NCI-H1417 treated with DMSO at 0.1 percent for 48 hours (cell line): ENCODE measurements at places on chromosomes 4 and X.

DNA sequence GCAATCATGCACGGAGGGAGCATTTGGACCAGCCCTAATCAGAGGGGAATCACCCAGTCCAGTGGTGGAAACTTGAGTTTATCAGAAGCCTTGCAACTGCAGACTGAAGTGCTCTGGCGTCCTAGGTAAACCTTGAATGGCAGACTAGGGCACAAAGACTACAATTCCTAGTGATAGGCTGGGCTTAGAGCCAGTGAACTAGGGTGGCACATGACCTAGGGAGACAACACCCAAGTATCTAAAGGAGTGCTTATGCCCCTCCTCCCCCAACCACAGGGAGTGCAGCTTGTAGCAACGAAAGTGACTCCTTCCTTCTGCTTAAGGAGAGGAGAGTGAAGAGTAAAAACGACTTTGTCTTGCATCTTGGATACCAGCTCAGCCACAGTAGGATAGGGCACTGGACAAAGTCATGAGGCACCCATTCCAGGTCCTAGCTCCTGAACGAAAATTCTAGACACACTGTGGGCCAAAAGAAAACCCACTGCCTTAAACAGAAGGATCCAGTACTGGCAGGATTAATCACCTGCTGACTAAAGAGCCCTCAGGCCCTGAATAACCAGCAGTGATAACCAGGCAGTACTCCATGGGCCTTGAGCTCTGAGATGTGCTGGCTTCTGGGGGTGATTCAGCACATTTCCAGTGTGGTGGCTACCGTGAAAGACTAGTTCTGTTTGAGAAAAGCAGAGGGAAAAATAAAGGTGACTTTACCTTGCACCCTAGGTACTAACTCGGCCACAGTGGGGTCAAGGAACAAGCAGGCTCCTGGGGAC lies 58.7 kb upstream of the STARD8 start:
- DNase-seq, result no peak

- DNase-seq, result no peak
Measured at GRCh38 chr4:125772680-125773079, 457.9 kb downstream of the FAT4 start.

- DNase-seq, result no peak
Measured at GRCh38 chr4:103292959-103293358, 94.8 kb upstream of the CENPE start.

DNA sequence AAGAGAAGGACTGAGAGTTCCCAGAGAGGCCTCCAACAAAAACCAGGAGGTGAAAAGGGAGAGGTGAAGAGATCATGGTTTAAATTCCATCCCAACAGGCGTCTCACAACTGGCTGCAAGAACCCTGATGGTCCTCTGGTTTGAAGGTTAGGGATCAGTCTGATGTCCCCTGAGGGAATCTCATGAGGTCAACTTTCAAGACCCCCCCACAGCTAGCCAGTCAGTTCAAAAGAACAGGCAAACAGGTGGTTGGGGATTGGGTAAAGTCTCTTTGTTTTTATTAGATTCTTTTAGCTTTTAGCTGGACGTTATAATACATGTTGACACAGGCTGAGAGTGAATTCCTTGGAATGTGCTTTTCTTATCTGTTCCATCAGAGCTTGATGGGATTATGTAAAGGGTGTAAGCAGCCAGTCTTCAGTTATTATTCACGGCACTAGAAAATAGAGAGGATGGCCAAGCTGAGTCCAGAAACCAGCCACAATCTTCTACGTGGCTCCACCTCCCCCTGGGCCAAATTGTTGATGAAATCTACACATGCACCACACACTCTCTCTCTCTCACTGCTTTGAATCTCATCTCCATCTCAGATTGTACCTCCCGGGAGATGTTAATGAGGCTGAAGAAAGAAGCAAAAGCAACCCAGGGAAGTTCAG lies 20.8 kb downstream of the ENPP6 start:
- no peak for DNase-seq

DNA sequence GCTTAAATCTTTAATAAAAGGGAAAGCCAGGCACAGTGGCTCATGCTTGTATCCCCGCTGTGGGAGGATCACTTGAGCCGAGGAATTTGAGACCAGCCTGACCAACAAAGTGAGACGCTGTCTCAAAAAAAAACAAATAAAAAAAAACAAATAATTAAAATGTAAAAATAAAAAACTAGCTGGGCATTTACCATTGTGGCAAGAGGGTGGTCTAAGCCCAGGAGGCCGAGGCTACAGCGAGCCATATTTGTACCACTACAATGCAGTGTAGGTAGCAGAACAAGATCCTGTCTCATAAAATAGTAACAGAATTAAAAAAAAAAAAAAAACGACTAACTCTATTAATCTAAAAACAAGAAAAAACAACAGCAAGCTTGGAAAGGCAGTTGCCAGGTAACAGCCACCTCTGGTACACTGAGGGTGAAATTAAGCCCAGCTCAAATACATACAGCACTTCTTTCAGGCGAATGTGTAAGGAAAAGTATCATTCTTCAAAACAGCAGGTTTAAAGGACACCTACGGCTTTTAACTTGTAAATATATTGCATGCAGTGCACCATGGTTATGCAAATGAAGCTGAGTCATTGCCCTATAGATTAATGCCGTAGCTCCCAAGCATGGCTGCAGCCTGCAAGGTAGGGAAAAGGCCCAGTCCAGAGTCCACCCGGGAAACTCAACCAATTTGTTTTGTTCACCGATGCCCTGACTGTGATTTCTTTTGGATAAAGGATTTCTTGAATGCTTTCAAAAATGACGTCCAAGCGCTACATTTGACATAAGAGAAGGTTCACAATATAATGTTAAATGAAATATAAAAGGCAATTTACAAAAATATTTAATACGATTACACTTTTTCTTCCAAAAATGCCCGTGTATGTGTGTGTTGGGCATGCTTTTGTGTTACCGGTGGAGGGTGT lies 14.5 kb upstream of the TXLNG start:
- DNase-seq, result peak; percentile 24

DNA sequence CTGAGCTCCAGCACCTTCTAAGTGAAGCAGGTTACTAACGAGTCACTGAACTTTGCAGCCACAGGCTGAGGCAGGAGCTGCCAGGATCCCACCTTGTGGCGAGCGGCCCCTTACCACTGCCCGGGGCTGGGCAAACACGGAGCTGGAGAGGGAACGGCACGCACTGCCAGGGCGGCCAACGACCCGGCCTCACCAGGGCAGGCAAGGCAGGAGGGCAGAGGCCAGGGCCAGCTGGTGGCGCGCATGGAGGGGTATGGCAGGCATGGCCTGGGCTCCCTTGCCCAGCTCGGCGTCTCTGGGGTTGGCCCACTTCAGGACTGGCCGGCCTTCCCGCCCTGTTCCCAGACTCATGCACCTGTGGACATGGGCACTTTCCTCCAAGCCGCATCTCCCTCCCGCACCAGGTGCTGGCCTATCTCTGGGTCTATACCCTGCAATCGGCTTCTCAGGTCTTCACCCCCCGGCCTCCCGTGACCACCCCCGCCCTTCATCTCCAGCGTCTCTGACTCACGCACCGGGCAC lies 64.9 kb downstream of the FAM53A start:
- DNase-seq, result no peak

DNA sequence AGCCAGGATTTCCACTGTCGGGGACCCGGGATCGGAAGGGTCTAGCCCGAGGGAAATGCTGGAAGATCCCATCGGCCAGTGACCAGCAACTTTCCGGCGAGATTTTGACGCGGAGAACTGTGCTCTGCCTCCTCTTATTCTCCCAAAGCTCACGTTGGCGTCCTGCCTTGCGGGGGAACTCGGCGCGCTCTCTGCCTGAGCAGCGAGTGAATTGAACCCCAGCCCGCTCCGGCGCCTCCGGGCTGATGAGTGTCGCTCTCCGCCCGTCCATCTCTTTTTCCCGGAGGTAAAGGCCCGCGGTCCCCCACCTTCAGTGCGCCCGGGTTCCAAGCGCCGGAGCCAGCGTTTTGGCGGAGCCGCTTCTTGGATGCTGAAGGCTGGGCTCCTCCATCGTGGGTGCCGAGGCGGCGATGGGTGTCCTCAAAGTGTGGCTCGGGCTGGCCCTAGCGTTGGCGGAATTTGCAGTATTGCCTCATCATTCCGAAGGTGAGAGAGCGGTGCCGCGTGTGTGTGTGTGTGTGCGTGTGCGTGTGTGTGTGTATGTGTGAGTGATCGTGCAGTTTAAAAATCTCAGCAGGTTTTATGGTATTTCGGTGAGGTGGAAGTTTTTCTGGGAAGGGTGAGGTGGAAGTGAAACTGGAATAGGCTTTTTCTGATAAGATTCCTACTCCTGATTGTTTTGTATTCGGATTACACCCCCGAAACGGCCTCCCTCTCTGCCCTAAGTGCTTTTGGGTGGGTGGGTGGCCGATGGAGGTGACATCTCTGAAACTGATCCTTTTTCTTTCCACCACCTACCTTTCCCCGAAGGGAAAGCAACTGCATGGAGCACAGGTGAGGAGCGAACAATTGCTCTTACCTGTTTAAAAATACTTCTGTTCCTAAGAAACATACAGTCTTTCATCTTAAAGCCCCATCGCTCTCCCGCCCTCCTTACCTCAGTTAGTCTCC lies 752 bp downstream of the FRAS1 start:
- DNase-seq, result no peak

DNA sequence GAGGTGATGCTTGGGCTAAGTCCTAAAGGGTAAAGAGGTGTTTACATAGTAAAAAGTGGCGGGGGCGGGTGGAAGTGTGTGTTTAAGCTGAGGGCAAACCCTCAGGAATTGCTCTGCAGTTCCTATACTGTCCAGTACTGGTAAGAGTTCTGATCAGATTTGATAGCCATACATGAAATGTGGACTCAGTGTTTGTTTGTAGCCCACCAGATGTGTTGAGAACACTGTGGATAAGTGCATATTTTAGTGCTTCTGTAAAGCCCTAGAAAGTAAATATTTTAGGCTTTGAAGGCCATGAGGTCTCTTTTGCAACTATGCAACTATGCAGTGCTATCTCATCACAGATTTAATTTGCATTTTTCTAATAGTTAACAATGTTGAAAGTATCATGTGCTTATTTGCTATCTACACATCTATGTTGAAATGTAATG lies 80.7 kb upstream of the EOLA2 start:
- no peak for DNase-seq

- DNase-seq, result no peak
Measured at GRCh38 chr4:17511051-17511450, 839 bp downstream of the QDPR start.

DNA sequence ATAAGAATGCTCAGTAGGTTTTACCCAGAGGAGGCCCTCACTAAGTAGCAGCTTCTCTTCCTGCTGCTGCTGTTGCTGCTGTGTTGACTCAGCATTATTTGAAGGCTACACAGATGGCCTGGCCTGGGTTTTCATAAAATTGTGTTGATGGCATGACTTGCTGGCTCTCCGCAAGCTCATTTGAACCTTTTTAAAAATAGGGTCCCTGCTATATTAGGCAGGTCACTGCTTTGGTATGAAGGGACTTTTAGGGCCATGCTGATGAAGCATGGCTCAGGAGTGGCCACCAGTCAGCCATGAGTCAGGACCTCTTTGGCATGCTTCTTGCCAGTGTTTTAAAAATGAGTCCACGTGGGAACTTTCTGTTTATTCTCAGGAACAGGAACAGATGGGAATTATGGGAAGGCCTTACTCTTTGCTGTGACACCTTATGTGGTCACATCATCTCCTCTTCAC lies 128.7 kb downstream of the MID1IP1 start:
- DNase-seq, result no peak

DNA sequence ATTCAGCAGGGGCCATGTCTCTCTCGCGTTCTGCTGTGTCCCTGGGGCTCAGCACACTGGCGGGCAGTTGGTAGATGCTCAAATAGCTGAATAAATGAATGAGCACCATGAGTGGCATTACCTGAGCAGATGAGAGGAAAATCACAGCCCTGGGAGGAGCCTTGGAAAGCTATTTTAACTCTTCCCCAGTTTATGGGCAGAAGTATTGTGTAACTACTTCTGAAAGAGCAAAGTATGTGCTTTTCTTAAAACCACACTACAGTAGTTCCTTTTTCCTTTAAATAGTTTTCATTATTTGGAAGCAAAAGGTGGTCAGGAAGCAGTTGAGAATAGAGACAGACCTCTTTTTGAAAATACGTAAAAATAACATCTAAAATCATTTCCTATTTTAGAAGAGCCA lies 3.0 kb upstream of the PLAC1 start:
- DNase-seq, result no peak

DNA sequence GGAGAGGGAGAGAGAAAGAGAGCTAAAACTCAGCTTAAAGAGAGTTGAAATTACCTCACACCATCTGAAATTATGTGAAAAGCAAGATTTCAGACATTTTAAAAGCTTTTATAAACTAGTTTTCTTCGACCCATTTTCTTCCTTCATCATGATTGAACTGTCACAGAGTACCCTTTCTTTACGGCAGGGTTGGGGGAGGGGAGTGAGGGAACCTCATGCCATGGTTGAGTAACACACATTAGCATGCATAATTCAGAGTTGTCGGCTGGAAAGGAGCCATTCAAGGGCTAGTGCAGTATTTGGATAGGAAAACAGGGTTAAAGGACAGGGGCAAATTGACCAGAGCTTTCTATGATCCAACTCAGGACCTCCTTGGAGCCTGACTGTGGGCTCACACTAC lies 46.2 kb downstream of the PCDH19 start:
- DNase-seq, result no peak

DNA sequence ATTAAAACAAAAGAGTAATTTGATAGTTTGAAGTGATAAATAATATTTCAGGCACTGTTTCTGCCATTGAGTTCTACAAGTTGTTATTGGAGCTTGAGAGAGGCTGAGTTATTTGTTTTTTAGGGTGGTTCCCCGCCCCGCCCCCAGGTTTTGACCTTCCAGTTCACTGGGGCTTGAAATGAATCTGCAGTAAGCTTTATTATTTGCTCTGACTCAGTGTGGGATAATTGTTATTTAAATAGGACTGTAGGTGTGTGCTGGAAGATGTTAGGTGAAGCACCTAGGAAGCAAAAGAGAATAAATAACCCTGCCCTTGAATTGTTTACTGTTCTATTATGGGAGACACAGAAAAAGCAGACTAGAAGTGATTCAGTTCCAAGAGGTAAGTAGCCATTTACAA lies 81.2 kb upstream of the KCNIP4 start:
- peak; percentile 79 for DNase-seq

- no peak for DNase-seq
Measured at GRCh38 chr4:71243091-71243833, 95.6 kb upstream of the SLC4A4 start.

DNA sequence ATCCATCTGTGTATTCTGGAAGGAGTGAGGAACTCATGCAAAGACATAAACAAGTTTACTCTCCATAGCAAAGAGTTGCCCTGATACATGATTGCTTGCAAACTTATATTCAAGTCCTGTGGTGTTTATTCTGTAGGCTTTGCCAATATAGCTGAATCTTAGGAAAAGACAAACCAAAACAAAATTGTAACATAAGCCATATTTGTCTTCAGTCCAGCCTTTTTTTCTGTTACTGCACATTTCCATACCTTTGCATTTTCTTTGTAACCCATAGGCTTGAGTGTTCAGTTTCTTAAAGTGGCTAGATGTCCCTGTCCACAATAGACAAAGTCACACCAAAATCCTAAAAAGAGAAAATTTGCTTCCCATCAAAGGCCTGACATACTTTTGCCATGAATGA lies 120.4 kb downstream of the PPARGC1A start:
- no peak for DNase-seq
